ENCODE measurements at places on chromosomes 1 and 21. TPM values are rescaled to one million over a fixed set of nuclear protein-coding genes. Genes with fewer than 3 reads are reported as not detected.

GRCh38 chr1:4165686-4166300 is 265.7 kb upstream of the C1orf174 start:
- no peaks in the 10 kb centered on the region for H3K36me3 ChIP-seq
- H3K4me1 ChIP-seq: no peaks in the 10 kb centered on the region
- no peaks in the 10 kb centered on the region for H3K27me3 ChIP-seq
- H3K27ac ChIP-seq: no peak overlapping the region

DNA sequence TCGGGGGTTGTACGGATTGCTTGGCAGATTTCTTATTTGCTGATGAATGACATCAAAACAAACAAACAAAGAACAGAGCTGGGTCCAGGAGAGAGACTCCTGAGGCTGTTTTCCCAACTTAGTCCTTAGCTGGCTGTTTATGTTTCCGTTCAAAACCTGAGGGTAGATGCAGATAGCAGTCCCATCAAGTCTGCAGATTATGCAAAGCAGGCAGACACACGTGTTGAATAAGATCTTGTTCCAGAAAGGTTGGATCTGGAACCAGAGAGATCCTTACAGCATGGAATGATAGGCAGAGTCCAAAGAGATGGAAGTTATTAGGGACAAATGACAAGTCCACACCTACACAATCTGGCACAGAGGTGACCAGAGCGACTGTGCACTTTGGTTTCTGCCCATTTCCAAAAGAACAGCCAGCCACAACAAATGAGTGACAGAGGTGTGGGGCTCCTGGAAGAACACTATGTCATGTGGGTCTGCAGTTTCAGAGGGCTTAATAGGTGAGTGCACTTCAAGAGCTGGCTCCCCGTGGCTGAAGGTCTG is 65.5 kb downstream of the MAN1C1 start:
- no peak overlapping the region for H3K4me3 ChIP-seq
- peaks cover 2% of the 10 kb centered on the region for H3K27me3 ChIP-seq
- no peak overlapping the region for H3K27ac ChIP-seq
- H3K4me1 ChIP-seq: peaks cover 22% of the 10 kb centered on the region
- no peaks in the 10 kb centered on the region for H3K36me3 ChIP-seq

GRCh38 chr1:31642366-31642765 is 2.3 kb downstream of the PEF1 start:
- H3K27ac ChIP-seq: no peak overlapping the region
- H3K4me3 ChIP-seq: no peak overlapping the region
- peaks cover 11% of the 10 kb centered on the region for H3K36me3 ChIP-seq
- no peak for DNase-seq
- H3K4me1 ChIP-seq: peaks cover 27% of the 10 kb centered on the region

- peaks cover 1% of the 10 kb centered on the region for H3K27me3 ChIP-seq
- H3K4me1 ChIP-seq: no peaks in the 10 kb centered on the region
- H3K36me3 ChIP-seq: no peaks in the 10 kb centered on the region
Measured at GRCh38 chr1:84377480-84378095, 20.7 kb upstream of the DNASE2B start.

LINGO4 gene
- not detected for polyA plus RNA-seq

DNA sequence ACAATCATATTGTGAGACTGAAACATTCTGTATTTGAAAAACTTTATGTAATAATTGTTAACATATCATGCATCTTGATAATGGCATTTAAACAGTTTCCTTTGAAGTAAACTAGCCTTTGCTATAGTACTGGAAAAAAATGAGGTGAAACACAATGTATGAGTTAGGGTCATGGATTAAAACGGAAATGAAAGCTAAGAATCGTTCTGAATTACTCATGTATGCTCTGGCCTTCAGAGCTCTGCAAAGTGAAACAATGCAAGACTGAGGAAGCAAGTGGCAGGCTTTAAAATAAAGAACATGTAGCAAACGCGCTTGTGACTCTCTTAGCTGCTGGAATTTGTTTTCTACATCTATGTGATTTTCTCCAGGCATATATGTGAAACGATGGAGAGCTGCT is 317.1 kb downstream of the DPYD start:
- no peak for DNase-seq

DNA sequence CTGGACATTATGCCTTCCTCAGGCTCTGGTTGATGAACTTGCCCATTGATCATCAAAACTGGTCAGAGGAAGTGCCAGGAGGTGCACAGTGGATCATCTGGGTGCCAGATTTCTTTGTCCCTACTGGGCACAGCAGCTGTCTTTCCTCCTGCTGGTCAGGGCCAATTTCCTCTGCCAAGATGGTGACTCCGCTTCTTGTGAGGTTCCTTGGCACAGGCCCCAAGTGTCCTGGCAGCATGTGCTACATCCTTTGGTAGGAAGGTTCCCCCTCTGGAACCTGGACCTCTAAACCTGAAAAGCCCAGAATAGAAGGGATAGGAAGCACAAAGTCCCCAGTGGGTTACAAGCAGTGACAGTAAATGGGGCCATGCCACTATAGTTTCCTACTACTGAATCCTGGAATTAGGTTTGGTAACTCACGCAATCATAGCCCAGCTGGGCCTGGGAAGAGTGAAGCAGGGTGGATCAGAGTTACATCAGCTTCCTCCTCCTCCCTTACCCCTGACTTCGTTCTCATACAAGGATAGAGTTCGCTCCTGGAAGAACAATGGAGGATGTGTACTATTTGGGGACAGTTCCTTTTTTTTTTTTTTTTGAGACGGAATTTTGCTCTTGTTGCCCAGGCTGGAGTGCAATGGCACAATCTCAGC is 147.1 kb downstream of the CNIH3 start:
- no peak for DNase-seq
- no peaks in the 10 kb centered on the region for H3K4me1 ChIP-seq
- H3K27me3 ChIP-seq: no peaks in the 10 kb centered on the region
- no peaks in the 10 kb centered on the region for H3K36me3 ChIP-seq
- H3K4me3 ChIP-seq: no peak overlapping the region

GRCh38 chr1:97034651-97035050 is 313.1 kb downstream of the PTBP2 start:
- no peaks in the 10 kb centered on the region for H3K27me3 ChIP-seq
- no peak overlapping the region for H3K27ac ChIP-seq
- H3K36me3 ChIP-seq: no peaks in the 10 kb centered on the region

PSMG1 gene
- 52.0 TPM for polyA plus RNA-seq

DNA sequence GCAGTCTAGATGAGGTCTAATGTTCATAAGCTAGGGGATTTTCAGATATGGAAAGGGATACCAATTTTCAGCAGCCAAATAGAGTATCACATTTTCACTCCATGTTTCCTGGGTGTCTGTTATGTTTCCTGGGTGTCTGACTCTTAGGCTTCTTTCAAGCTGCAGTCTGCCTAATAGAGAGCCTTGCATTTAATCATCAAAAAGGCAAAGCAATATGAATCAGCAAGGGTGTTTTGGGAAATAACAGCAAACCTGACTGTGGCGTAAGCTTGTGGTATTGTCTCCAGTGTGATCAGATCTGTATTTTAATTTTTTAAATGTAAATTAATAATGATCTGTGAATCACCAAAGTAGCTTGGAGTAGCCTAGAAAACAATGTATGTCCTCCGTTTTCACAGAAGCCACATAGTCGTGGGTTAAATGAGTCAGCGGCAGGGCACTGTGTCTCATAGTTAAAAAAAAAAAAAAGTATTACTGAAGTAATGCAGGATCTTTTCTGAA is 10.4 kb downstream of the LGALS8 start:
- H3K36me3 ChIP-seq: peaks cover 42% of the 10 kb centered on the region
- peaks cover 33% of the 10 kb centered on the region for H3K4me1 ChIP-seq
- peak; percentile 17 for DNase-seq
- peak overlapping the region; percentile 45 for H3K4me3 ChIP-seq

- H3K27me3 ChIP-seq: no peaks in the 10 kb centered on the region
- DNase-seq: no peak
- no peak overlapping the region for H3K27ac ChIP-seq
- H3K36me3 ChIP-seq: peaks cover 13% of the 10 kb centered on the region
Measured at GRCh38 chr1:198280080-198280479, 123.3 kb downstream of the NEK7 start.

CHI3L2 gene
- polyA plus RNA-seq: 15.3 TPM

DNA sequence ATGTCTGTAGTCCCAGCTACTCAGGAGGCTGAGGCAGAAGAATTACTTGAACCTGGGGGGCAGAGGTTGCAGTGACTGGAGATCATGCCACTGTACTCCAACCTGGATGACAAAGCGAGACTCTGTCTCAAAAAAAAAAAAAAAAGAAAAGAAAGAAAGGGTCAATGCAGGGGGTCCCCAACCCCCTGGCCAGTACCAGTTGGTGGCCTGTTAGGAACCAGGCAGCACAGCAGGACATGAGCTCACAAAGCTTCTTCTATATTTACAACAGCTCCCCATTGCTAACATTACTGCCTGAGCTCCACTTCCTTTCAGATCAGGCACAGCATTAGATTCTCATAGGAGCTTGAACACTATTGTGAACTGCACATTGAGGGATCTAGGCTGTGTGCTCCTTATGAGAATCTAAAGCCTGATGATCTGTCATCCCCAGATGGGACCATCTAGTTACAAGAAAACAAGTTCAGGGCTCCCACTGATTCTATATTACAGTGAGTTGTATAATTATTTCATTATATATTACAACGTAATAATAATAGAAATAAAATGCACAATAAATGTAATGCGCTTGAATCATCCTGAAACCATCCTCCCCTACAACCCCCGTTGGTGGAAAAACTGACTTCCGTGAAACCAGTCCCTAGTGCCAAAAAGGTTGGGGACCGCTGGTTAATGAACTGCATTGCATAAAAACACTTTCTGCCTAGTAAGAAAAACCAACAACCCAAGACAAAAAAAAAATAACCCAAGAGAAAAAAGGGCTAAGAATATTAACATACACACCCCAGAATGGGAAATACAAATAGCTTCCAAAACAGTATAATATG is 2.8 kb downstream of the ZBTB8OS start:
- H3K4me1 ChIP-seq: peaks cover 36% of the 10 kb centered on the region
- H3K27ac ChIP-seq: peak overlapping the region; percentile 41
- H3K4me3 ChIP-seq: peak overlapping the region; percentile 61
- peaks cover 7% of the 10 kb centered on the region for H3K36me3 ChIP-seq
- no peaks in the 10 kb centered on the region for H3K27me3 ChIP-seq
- no peak for DNase-seq

GRCh38 chr1:14627608-14628489 is 29.4 kb downstream of the KAZN start:
- no peak overlapping the region for H3K27ac ChIP-seq
- H3K27me3 ChIP-seq: no peaks in the 10 kb centered on the region
- no peak for DNase-seq
- no peaks in the 10 kb centered on the region for H3K4me1 ChIP-seq
- H3K36me3 ChIP-seq: no peaks in the 10 kb centered on the region
